ENCODE measurements at places on chromosomes 3 and 15. TPM values are rescaled to one million over a fixed set of nuclear protein-coding genes. Genes with fewer than 3 reads are reported as not detected.

ACVR2B gene
- 7.1 TPM for total RNA-seq

EPB42 gene
- total RNA-seq, result not detected

GOLGA6A gene
- total RNA-seq, result not detected

TIGIT gene
- total RNA-seq, result 206 TPM

ATP13A5 gene
- total RNA-seq, result not detected

ERICH6 gene
- total RNA-seq, result not detected

TMEM158 gene
- total RNA-seq, result not detected

EOMES gene
- total RNA-seq, result 16.3 TPM

STAG1 gene
- total RNA-seq, result 51.9 TPM

TEX55 gene
- not detected for total RNA-seq

LCTL gene
- total RNA-seq, result not detected

GALNT15 gene
- not detected for total RNA-seq

SPG21 gene
- 69.4 TPM for total RNA-seq

CCDC13 gene
- total RNA-seq, result 0.42 TPM

ROPN1 gene
- not detected for total RNA-seq

SCN5A gene
- 0.63 TPM for total RNA-seq

AP3B2 gene
- total RNA-seq, result 0.53 TPM

RLBP1 gene
- total RNA-seq, result not detected

NIT2 gene
- total RNA-seq, result 88.0 TPM

UBAP1L gene
- 2.9 TPM for total RNA-seq

ZNF385D gene
- not detected for total RNA-seq

TRPM1 gene
- total RNA-seq, result not detected

CDC25A gene
- total RNA-seq, result 58.2 TPM

GOLGA8K gene
- 0.21 TPM for total RNA-seq

CCDC33 gene
- not detected for total RNA-seq

SELENOS gene
- total RNA-seq, result 41.4 TPM

STRA6 gene
- not detected for total RNA-seq

ZNF502 gene
- total RNA-seq, result 1.5 TPM

KBTBD12 gene
- not detected for total RNA-seq

PPP1R14D gene
- not detected for total RNA-seq
